ENCODE measurements at places on chromosomes 6 and 20.

- no peak for DNase-seq
These were observed 48.2 kb upstream of the TLDC2 start for GRCh38 chr20:36827541-36828279.

DNA sequence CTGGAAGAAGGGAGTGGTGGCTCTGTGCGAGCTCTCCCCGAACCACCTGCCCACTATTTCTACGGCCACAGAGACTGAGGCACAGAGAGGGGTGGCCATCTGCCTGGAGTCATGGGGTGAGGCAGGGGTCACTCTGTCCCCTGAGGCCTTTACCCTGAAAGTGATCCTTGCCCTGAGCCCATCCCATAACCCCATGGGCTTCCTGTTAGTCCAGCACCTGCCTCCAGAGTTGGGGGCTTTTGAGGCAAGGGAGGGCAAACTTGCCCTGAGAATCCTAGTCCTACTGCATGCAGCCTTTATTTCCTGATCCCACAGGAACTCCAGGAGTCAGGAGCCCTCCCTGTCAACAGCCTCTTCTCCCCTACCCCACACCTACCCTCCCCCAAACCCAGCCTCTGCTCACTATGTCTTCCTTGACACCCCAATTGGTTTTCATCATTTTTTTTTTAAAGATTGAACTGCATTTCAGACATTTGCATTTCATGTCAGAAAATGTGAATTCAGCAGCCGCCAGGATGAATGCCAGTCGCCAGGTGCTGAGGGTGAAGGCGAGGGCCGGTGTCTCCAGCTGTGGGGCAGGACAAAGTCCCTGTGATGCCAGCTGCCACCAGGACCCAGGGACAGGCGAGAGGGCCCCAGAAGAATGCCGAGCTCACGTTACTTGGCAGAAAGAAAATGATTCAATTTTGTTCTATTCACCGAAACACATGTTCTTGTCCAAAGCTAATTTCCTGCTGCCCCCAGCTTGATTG is 47.6 kb upstream of the NNAT start:
- DNase-seq = no peak

DNA sequence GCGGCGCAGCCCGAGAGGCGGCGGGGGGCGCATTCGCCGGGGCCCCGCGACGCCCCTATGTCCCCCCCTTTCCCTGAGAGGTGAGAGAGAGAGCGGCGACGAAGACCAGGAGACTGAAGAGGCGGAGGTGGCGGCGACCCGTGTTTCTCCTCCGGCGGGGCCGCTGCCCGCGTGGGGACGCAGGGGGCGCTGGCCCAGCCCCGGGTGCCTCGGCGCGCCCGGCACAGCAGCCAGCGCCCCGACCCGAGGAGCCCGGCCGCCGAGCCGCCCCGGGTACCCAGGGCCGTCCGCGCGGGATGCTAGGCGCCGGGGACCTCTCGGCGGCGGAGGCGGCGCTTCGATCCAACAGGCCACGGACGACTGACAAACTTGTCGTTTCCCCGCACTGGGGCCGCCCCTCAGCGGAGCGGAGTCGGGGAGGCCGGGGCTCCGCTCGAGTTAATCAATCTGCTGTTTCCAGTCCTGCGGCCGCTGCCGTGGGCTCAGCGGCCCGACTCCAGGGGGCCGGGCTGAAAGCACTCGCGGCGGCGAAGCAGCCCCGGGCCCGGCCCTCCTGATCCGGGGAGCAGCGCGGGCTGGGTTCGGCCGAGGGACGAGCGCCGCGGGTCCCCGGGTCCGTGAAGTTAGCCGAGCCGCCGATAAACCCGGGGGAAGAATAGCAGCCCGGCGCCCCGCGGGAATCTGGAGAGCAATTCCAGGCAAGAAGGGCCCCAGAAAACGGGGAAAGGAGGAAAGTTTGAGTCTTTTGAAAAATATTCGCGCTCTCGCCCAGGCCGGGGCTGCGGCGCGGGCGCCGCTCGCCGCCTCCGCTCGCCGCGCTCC is 631 bp downstream of the MDGA1 start:
- DNase-seq = no peak

GRCh38 chr6:148616841-148617240 is 130.0 kb upstream of the UST start:
- no peak for DNase-seq

GRCh38 chr6:101597693-101598092 is 204.2 kb downstream of the GRIK2 start:
- DNase-seq = no peak

- DNase-seq = no peak
These were observed 27.6 kb upstream of the MRGBP start for GRCh38 chr20:62768551-62769287.

DNA sequence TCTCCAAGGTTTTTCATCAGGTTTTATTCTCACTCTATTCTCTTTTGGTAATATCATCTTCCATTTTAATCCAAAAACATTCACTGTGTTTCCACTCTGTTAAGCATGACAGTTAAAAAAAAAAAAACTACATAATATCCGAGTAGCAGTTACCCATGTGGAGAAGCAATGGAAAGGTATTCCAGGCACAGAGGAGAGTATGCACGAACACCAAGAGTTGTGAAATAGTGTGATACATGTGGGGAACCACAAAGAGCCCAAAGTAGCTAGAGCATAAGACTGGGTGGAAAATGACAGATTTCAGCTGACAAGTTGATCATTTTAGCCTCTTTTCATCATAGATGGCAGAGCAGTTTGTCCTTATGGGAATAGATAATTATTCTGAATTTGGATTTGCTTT is 19.9 kb upstream of the FBXL4 start:
- no peak for DNase-seq

DNA sequence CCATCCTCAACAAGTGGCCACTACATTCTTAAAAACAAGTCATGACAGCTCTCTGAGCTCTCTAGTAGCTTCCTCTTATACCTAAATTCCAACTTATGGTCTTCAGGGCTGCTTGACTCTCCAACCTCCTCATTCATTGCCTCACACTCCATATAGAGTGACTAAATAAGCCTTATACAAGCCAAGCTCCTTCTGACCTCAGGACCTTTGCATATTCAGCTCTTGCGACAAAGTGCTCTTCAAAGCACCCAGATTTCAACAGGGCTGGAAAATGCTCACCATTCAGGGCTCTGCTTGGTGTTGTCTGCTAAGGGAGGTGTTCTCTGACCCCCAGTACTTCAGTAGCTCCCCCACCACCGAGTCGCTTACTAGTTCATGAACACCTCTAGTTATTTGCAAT is 3.7 kb downstream of the TREML2 start:
- no peak for DNase-seq

DNA sequence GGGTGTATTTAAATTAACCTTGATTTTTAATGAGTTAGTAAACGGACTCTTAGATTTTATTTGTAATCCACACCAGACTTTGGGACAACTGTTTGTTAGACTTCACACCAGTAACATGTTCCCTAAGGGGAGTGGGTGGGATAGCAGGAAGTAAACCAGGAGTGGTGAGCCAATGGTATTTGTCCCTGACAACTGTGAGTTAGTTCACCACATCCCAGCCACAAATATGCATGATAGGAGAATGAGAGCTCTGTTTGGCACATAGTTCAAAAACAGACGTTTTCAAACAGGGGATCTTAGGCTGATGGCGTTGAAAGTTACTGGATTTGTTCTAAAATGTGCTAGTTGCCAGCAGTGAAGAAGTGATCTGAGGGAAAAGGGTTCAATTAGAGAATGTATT is 18.7 kb upstream of the COL10A1 start:
- DNase-seq = no peak

DNA sequence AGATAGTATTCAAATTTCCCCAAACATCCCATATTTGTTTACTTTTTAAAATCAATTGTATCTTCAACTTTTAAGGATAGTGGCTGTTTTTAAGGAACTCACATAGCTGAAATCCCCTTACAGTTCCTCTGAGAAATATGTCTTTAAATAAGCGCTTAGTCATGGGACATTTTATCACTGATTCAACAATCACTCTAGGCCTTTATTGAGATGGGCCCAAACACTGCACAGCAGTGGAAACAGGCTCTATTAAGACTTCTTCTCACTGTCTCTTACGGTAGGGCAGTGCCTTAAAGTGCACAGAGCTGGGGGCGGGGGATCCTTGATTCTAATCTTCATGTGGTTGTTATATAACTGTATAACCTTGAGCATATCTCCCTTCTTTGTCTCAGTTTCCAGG is 59.8 kb upstream of the RREB1 start:
- no peak for DNase-seq

DNA sequence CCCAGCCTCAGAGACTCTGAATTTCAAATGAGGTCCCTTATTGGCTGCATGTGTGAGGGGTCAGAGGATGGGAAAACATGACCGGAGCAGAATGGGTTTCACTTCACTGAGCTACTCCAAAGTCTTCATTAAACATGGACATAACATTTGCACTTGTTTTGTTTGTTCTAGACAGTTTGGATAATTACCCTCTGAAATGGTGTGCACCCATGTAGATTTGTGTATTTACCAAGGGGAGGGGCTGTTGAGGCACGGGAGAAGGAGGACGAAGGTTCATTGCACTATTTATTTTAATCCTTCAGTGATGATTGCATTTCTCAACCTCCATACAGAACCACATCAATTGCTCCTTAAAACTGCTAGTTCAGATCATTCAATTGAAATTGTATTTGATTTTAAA is 364.2 kb downstream of the TFAP2B start:
- no peak for DNase-seq

- no peak for DNase-seq
These were observed 112.5 kb downstream of the WDR27 start for GRCh38 chr6:169589293-169589692.
